ENCODE measurements at places on chromosomes 12 and 14.

GRCh38 chr14:97878727-97879126 lies 1081.5 kb downstream of the VRK1 start:
- DNase-seq = peak; percentile 4

GRCh38 chr14:92411135-92411534 lies 88.2 kb downstream of the SLC24A4 start:
- no peak for DNase-seq

- no peak for DNase-seq
Measured at GRCh38 chr14:67360470-67361206, 510 bp downstream of the EIF2S1 start.

DNA sequence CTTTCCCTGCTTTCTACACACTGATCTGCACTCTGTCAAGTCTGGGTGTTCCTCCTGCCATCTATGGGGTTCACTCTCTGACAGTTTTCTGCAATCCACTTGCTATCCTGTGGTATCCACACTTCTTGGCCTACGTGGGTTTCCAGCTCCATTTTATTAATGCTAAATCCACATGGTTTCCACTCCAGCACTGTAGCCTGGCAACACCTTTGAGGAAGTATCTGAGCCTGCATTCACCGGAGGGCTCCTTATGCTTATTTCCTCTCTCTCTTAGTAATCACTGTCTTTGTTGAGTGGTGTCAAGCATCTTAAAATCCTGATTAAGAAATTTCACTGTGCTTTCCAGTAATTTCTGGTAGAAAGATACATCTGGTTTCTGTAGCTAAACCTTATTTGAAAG lies 703.7 kb downstream of the TMEM121 start:
- no peak for DNase-seq

DNA sequence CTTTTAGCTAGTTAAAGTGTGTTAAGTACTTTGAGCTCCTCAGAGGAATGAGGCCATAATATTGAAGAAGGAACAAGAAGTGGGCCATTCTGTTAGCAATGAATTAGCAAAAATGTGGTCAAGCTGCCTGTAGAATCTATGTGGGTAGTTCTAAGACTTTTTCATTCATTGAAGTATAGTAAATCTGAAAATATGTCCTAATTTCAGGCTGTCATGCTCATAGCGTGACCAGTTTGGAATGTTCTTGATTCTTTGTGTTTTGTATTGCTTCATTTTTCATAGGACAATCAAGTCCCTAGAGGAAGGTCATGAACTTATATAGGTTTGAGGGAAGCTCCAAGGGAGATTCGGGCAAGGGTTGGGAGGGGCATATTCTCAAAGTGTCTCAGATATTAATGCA lies 11.4 kb downstream of the ATP23 start:
- DNase-seq = no peak

GRCh38 chr12:108551535-108551934 lies 9.4 kb downstream of the SART3 start:
- no peak for DNase-seq

- no peak for DNase-seq
Measured at GRCh38 chr12:29333178-29333577, 47.8 kb downstream of the ERGIC2 start.

DNA sequence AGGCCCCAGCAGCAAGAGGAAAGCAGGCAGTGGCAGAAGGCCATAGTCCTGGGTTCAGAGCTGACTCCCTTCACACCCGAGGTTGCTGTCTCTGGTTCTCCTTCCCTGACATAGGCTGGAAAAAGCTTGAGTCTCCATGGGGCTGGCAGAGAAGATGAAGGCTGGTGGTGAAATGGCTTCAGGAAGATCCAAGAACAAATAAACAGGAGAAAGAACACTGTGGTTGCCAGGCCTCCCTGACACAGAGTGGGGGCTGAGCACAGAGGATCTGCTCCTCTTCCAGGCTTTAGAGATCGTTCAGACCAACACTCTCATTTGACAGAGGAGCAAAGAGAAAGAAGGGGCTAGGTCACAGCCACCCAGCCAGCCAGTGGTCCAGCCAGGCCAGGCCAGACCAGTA lies 14.3 kb downstream of the HDAC7 start:
- no peak for DNase-seq

- DNase-seq = no peak
Measured at GRCh38 chr14:33671556-33671955, 279.3 kb downstream of the EGLN3 start.

- DNase-seq = no peak
Measured at GRCh38 chr12:26524862-26525465, 308.0 kb downstream of the ITPR2 start.

GRCh38 chr14:39267608-39268005 lies 33.9 kb downstream of the MIA2 start:
- DNase-seq = peak; percentile 2

DNA sequence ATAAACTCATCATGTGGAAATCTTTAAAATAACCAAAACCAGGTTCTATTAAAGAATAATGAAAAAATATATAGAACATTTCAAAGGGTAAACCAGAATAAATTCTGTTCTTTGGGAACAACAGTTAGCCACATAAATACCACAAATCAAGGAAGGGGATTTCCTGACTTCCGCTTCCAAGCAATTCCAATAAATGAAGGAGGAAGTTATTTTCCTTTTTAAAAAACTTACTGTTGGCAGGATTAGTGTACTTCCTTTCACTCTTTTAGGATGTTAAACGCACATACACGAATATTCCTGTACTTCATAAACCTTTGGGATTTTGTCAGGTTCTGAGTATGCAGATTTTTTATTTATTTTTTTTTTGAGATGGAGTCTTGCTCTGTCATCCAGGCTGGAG lies 13.7 kb upstream of the LIMA1 start:
- DNase-seq = no peak

DNA sequence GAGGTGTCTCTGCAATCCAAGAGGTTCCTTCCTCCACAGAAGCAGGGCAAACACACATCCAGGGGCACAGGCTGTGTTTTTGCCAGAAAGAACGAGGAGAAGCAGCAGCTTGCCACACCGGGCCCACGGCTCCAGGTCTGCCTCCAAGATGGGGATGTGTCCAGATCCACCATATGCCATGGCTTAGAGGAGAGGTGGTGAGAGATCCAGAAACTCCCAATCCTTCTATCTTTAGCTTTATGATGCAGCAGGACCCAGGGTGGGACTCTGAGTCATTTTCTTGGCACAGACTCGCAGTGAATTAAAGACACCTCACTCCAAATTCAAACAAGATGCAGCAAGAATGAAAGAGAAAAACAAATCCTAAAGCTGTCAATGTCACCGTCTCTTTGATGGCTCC lies 481.4 kb upstream of the TMEM132C start:
- peak; percentile 39 for DNase-seq

- no peak for DNase-seq
Measured at GRCh38 chr14:24052656-24053547, 1.1 kb downstream of the CARMIL3 start.

DNA sequence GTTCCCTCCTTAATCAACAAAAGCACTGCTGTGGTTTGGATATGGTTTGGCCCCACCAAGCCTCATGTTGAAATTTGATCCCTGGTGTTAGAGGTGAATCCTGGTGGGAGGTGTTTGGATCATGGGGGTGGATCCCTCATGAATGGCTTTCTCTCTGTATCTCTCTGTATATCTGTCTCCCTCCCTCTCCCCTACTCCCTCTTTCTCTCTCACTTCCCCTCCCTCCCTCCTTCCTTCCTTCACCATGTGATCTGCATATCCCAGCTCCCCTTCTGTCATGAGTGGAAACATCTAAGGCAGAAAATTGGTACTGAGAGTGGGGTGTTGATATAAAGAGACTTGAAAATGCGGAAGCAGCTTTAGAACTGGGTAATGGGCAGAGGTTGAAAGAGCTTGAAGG lies 5.2 kb downstream of the GSKIP start:
- no peak for DNase-seq

GRCh38 chr12:109932878-109933503 lies 32.9 kb downstream of the TCHP start:
- no peak for DNase-seq

DNA sequence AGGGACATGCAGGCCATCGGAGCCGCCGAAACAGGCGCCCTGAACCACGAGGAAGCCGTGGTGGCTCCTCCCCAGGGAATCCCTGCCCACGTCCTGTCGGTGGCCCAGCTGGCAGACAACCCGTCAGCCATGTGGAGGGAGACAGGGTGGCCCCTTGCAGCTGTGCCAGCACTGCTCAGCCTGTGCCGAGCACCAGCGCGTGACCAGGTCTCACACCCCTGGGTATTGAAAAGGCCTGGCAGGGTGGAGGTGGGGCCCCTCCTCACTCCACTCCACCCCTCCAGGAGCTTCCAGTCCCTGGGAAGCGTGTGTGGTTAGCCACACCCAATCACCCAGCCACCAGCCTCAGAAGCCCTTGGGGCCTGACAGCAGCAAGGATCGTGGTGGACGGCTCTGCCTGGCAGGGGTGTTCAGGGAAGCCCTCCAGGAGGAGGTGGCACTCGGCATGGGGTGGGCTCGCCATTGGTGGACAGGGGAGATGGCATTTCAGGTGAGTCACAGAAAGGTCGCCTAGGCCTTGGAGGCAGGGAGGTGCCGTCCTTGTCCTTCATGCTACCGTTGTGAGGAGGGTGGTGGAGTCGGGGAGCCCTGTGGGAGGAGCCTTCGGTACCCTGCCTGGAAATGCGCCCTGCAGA lies 12.3 kb upstream of the DLK1 start:
- DNase-seq = no peak

DNA sequence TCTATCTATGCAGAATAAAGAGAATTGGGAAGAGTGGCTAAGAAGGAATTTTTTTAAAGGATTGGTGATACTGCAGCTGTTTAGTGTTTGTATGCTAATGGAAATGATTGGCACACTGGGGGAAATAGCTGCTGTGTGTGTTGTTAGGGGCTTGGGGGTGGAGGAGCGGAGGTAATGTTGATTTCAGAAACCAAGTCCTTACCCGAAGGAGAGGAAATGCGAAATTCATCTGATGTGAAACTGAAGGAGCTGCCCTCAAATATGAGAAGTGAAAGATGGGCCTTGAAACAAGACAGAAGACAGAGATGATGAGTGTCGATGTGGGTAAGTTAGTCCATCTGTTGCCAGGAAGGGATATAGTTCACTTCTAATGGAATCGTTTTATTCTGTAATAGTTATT lies 21.2 kb upstream of the RNASE12 start:
- no peak for DNase-seq

DNA sequence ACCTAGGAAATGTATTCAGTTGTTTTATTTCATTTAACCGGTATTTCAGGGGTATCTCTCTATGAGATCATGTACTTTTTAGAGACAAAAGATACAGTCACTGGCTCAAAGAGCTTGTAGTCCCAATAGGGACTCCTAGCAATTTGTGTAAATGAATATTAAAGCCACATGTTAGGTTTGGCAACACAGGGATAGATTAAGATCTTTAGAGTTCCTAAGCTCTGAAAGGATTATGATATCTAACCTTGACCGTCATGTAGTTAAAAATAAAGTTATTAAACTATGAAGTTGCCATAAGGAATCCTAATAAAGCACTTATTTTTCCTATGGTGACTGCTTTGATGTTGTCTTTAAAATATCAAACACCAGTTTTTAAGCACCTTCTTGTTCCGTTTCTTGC lies 100.4 kb upstream of the FGD4 start:
- DNase-seq = no peak

DNA sequence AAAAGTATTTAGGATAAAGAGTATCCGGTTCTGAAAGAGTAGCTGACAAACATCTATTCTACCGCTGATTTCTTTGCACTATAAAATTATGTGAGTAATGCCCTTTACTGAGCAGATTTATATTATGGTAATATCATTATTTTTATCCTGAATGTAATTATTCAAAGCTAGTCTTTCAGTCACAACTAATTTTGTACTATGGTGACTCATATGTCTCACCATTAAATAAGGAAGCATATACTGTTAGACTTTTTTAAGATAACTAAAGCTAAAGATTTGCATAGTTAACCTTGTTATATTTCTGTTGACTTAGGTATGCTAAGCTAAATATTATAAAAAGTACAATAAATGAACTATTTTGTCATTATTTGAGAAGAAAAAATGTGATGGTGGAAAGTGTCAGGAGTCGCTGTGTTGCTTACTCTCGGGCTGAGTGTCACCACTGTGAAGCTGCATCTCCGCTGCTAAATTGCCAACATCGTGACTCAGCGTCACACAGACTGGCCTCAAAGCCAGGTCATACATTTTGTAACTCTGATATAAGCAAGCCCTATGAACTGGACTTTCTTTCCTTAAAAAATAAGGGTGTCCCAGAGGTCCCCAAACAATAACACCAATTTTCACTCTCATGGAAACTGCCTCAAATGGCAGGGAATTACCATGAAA lies 69.1 kb upstream of the SSTR1 start:
- no peak for DNase-seq

- no peak for DNase-seq
Measured at GRCh38 chr14:102223682-102224081, 81.3 kb downstream of the MOK start.

DNA sequence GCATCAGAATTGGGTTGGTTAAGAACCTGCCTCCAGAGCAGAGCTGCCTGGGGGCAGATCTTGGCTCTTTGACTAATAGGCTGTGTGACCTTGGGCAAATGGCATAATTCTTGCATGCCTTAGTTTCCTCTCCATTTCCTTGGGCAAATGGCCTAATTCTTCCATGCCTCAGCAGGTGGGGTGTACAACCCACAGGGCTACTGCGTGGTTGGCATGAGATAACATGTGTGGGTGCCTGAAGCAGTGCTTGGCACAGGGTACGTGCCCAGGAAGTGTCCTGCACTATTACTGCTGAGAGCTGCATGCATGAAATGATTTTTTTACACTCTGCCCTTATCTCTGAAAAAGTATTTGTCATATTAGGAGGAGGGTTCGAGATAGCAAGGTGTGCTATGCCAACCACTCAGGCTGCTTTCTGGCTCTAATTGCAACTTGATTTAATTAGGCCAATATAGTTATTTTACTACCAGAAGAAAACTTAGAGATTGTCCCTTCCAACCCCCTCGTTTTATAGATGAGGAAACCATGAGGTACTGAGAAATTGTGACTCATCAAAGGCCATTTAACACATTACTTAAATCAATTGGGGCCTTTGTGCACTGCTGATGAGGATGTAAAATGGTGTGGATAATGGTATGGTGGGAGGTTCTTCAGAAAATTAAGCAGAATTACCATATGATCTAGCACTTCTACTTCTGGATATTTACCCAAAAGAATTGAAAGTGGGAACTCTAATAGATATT lies 161.6 kb upstream of the HIF1A start:
- DNase-seq = no peak

DNA sequence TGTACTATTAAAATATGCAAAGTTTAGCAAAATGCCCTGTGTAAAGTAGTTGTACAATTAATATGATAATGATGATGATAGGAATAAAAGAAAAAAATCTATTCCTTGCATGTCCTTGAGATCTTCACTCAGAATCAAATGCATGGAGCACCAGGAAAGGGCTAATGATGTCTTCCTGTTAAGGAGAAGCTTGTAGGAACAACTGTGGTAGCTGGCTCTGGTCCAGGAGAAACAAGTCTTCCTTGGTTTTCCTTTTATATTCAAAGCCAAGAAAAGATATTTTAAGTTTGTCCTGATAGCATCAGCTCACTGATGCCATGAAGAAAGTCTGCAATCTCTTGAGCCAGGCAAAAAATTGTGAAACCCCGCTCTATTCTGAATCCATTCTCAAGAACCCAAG lies 138.9 kb downstream of the PIK3C2G start:
- DNase-seq = no peak

- no peak for DNase-seq
Measured at GRCh38 chr12:128795530-128796361, 28.0 kb downstream of the SLC15A4 start.

GRCh38 chr14:105026802-105027563 lies 6.1 kb upstream of the CDCA4 start:
- no peak for DNase-seq

- DNase-seq = no peak
Measured at GRCh38 chr12:62698701-62699101, 232.1 kb downstream of the MON2 start.
